ENCODE measurements at places on chromosomes 2 and 18.

GRCh38 chr2:77567723-77568122, 45.5 kb upstream of the LRRTM4 start:
- no peak for DNase-seq

DNA sequence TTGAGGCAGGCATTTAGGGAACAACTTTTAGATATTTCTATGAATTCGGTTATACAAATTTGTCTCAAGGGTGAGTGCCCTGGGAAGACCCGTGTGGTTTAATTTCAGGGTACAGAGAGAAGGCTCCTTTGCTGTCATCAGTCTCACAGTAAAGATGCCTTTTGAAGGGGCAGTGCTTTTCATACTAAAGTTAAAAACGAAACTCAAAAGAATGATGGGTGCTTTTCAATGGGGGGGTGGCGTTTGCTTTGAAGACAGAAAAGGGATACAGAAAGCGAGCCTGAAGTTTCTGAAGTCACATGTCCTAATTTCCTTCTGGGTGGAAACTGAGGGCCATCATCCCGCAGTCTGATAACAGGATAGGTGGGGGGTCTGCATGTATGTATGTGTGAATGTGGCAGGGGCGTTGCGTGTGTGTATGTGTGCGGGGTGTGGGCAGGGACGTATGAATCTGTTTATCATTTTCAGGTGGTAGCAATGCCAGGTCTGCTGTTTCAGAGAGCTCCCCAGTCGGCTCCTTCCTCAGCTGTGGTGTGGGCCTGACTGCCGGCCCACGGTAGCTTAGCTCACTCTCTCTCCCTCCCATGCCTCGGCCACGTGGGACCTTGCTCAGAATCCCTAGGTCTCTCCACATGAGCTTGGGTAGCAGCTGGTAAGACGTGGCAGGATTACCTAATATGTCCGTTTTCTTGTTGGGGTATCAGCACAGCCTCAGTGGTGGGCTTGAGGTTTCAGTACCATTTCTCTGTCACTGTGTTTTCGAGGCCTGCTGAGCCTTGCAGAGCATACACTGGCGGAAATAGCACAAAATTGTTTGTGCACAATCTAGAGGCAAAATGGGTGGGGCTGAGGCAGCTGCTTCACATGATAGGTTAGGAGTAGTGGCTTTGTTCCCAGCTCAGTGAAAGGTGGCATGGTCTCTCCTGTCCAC, 32.7 kb downstream of the ARHGAP25 start:
- DNase-seq, result peak; percentile 71

GRCh38 chr2:174623106-174623637, 25.6 kb upstream of the WIPF1 start:
- DNase-seq, result no peak

- no peak for DNase-seq
Measured at GRCh38 chr18:45111502-45111848, 430.8 kb downstream of the SETBP1 start.

DNA sequence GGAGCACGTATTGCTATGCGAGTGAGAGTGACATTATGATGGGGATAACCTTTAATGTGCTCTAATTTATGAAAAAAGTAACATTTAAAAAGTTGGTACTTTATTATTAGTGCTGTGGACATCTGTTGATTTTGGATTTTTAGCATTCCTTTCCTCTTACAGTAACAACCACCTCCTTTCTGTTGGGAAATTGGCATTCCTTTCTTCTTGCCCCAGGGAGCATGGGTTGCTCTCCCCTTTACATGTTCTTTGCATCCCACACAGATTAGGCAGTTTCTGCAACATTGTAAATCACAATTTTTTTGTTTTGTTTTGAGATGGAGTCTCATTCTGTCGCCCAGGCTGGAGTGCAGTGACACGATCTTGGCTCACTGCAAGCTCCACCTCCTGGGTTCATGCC, 300.2 kb downstream of the LPIN1 start:
- DNase-seq, result no peak

- DNase-seq, result no peak
Measured at GRCh38 chr2:206480620-206481019, 37.3 kb downstream of the ADAM23 start.

GRCh38 chr2:134670955-134671354, 47.8 kb downstream of the TMEM163 start:
- DNase-seq, result no peak

DNA sequence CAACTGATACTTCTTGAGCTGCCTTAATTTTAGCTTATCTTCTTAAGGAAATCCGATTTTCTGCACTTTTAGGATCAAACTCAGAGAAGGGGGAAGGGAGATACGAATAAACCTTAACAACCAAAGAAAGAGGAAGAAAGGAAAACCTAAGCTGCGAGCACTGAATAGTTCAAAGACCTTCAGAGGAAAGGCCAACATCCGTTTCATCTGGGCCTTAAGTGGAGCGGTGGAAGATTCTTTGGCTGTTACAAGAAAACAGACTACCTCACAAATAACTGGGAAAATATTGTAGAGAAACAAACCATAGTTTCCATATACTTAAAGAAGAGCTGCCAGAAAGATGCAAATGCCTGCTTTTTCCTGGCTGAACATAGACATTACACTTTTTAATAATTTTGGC, 43.6 kb downstream of the VIT start:
- no peak for DNase-seq

DNA sequence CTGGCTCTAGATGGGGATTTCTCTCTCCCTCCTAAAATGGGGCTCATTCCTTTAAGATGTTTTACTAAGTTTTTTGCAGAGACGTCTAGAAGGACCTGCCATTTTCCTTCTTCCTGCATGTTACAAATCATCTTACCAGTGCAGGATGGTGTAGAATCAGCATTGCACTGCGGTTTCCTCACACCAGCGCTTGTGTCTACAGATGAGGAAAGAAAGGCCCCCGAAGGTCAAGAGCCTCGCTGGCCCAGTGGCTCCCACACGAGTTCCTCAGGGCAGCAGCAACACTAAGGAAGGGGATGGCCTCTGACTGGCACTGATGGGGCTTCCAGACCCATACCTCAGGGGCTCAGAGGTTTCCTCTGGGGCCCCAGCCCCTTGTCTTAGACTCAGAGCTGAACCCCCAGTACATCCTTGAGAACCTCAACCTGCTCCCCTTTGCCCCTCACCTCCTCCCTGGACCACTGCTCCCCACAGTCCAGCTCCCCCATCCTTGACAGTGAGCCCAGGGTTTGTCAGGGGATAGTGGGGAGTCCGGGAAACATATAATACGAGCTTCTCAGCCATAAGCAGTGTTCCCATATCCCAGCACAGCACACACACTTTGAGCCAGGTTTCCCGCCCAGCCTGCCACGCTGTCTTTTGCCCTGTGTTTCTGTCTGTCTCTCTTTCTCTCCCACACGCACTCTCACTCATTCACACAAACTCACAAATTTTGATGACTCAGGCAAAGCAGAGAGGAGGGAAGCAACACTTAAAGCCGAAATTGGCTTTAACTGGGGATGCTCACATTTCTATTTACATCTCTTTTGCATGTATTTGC, 29.4 kb downstream of the ZFP36L2 start:
- DNase-seq, result no peak

DNA sequence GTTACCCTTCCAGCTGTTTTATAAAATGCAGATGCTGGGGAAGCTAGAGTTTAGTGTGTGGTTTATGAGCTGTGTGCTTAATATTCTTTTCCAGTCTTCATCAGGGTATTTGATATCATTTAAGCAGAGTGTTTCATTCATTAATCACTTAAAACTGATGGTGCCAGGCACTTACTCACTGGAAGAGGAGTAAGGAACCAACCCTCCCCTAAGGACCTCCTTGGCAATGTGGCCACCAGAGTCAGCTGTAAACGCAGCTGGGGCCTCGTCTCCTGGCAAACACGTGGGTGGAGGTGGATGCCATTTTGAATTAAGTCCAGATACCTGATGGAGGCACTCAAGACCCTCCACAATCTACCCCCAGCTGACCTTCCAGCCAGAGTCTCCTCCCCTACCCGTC, 331.6 kb downstream of the CLIP4 start:
- no peak for DNase-seq

Data from activated CD8-positive, alpha-beta memory T cell treated with anti-CD3 and anti-CD28 coated beads, Interleukin-2, amount 50 U/mL, for 48 hours (primary cell).